MCF 10A (cell line): ENCODE measurements at places on chromosomes 4 and X. TPM values are rescaled to one million over a fixed set of nuclear protein-coding genes. Genes with fewer than 3 reads are reported as not detected.

ADH4 gene
- not detected in 2 replicates for total RNA-seq

JCHAIN gene
- total RNA-seq, result not detected in 2 replicates

DDX53 gene
- total RNA-seq, result not detected in 2 replicates

CENPVL2 gene
- not detected in 2 replicates for total RNA-seq

C4orf50 gene
- total RNA-seq, result not detected in 2 replicates

PDS5A gene
- 86.8 and 95.2 TPM in 2 replicates for total RNA-seq

PF4V1 gene
- total RNA-seq, result not detected in 2 replicates

SMIM43 gene
- total RNA-seq, result not detected in 2 replicates

STOX2 gene
- total RNA-seq, result 1.1 TPM in 2 replicates

LARP7 gene
- 33.8 and 36.3 TPM in 2 replicates for total RNA-seq

FGD1 gene
- total RNA-seq, result 13.9 and 15.6 TPM in 2 replicates

LUZP4 gene
- not detected in 2 replicates for total RNA-seq

TMSB15A gene
- not detected in 2 replicates for total RNA-seq

FOXP3 gene
- total RNA-seq, result 0.26 and 0.32 TPM in 2 replicates

MTHFD2L gene
- total RNA-seq, result 110 and 113 TPM in 2 replicates

ADGRG4 gene
- total RNA-seq, result not detected in 2 replicates

NOP14 gene
- 44.0 and 65.6 TPM in 2 replicates for total RNA-seq
